Panc1 (cell line): ENCODE measurements at places on chromosomes 6 and 20. TPM values are rescaled to one million over a fixed set of nuclear protein-coding genes. Genes with fewer than 3 reads are reported as not detected.

The ZC3H12D gene
- total RNA-seq: 0.26 TPM

The C20orf204 gene
- total RNA-seq: 1.9 TPM

The ATP6V1G2 gene
- total RNA-seq: 0.98 TPM

The LST1 gene
- total RNA-seq: not detected

DNA sequence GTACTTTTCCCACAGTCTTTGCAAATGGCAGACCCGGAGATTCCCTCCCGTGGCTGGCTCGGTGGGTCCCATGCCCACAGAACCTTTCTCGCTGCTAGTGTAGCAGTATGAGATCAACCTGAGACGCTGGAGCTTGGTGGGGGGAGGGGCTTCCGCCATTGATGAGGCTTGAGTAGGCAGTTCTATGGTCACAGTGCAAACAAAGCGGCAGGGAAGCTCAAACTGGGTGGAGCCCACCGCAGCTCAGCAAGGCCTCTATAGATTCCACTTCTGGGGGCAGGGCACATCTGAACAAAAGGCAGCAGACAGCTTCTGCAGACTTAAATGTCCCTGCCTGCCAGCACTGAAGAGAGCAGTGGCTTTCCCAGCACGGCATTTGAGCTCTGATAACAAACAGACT, 186.0 kb upstream of the KCNK16 start:
- H3K27me3 ChIP-seq: no peaks in the 10 kb centered on the region
- no peak overlapping the region for H3K4me3 ChIP-seq
- no peaks in the 10 kb centered on the region for H3K36me3 ChIP-seq

GRCh38 chr6:144756469-144756868, 471.3 kb downstream of the UTRN start:
- H3K4me1 ChIP-seq: no peaks in the 10 kb centered on the region
- no peak for DNase-seq
- no peaks in the 10 kb centered on the region for H3K27me3 ChIP-seq
- peaks cover 6% of the 10 kb centered on the region for H3K36me3 ChIP-seq

DNA sequence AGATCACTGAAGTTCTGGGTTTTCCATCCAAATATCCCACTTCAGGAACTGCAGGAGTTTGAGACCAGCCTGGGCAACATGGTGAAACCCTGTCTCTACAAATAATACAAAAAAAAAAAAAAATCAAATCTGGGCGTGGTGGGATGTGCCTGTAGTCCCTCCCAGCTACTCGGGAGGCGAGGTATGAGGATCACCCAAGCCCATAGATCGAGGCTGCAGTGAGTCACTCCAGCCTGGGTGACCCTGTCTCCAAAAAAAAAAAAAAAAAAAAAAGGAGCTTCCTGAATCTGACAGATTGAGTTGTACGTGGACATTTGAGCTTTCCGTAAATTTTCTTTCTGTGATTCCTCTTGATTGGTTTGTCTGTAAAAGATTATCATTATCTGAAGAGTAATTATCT, 55.6 kb downstream of the TULP4 start:
- no peaks in the 10 kb centered on the region for H3K4me1 ChIP-seq
- no peak for DNase-seq

- H3K4me1 ChIP-seq: no peaks in the 10 kb centered on the region
- H3K27ac ChIP-seq: no peak overlapping the region
- H3K4me3 ChIP-seq: no peak overlapping the region
These were observed 91.0 kb downstream of the PKHD1 start for GRCh38 chr6:51996296-51996947.

DNA sequence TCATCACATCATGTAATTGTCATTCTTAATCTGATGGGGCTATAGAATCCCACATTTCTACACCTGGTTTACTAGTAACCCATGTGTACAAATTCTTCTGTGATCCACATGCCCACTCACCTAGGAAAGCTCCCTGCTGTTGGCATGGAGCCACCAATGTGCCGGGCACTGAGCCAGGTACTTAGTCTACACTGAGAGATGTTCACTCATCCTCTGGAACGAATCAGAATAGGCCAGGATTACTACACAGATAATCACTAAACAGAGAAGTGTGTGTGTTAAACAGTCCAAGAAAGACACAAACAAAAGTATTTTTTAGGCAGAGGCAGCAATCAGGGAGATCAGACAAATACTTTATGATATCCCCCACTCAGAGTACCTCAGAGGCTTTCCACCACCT, 193.2 kb upstream of the VGLL2 start:
- DNase-seq: no peak
- no peaks in the 10 kb centered on the region for H3K36me3 ChIP-seq
- no peaks in the 10 kb centered on the region for H3K27me3 ChIP-seq
- H3K4me1 ChIP-seq: no peaks in the 10 kb centered on the region
- H3K27ac ChIP-seq: no peak overlapping the region

GRCh38 chr6:34508425-34508824, 42.5 kb downstream of the PACSIN1 start:
- no peak for DNase-seq
- no peak overlapping the region for H3K27ac ChIP-seq
- H3K4me3 ChIP-seq: no peak overlapping the region
- no peaks in the 10 kb centered on the region for H3K27me3 ChIP-seq

GRCh38 chr20:19839053-19839452, 81.0 kb downstream of the RIN2 start:
- no peaks in the 10 kb centered on the region for H3K27me3 ChIP-seq
- H3K4me3 ChIP-seq: no peak overlapping the region
- no peak for DNase-seq
- H3K36me3 ChIP-seq: no peaks in the 10 kb centered on the region

- H3K27ac ChIP-seq: no peak overlapping the region
- DNase-seq: no peak
- no peaks in the 10 kb centered on the region for H3K27me3 ChIP-seq
- no peaks in the 10 kb centered on the region for H3K36me3 ChIP-seq
- H3K4me3 ChIP-seq: no peak overlapping the region
- no peaks in the 10 kb centered on the region for H3K4me1 ChIP-seq
These were observed 213.1 kb downstream of the ATXN1 start for GRCh38 chr6:16548121-16548520.

DNA sequence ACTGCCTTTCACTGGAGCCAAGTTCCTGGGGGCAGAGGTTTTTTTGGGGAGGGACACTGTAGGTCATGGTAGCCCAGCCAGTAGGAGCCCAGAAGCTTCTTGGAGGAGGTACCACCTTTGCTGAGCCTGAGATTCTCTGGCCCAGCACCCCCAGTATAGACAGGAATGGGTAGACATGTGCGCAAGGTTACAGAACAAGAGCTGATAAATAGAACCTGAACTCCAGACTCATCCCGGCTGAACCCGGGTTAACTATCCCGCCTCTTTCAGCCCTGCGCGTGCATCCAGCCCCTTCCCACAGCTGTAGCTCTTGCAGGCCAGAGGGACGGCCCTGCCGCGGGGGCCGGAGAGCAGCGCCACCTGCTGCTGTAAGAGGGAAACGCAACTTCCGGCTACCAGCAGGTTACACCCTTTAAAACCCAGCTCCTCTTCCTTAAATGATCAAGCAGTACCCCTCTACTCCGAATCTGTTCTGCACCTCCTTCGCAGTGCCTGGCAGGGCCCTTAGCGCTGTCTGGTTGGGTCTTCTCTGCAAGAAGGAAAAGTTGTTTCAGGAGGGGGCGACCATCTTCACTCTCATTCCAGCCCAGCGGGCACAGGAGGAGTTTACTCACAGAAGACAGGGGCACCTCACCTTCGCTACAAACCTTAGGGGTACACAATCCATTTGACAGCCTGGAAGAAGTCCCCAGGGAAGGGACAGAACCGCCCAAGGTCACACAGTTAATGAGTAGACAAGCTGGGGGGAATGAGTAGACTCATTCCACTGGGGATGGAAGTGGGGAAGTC, 7.5 kb downstream of the SRXN1 start:
- H3K27me3 ChIP-seq: no peaks in the 10 kb centered on the region
- DNase-seq: peak; percentile 62
- peaks cover 9% of the 10 kb centered on the region for H3K4me1 ChIP-seq
- peaks cover 3% of the 10 kb centered on the region; the same call in 1 of the 2 replicates for H3K36me3 ChIP-seq
- no peak overlapping the region for H3K4me3 ChIP-seq

DNA sequence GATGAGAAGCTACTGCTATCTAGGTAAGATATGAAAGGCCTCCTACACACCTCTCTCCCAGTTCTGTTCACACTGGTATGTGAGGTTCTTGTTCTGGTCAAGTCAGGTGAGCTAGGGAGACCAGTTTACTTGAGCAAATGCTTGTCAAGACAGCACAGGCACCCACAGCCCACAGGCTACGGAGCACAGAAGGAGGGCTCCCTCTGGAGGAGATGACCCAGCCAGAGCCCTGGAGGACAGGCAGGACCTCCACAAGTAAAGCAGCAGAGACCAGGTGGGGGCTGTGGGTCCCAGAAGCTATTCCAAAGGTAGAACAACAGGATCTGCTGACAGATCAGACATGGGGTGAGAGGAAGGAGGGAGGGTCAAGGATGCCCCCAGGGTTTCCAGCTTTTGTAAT, 13.2 kb downstream of the MMP24OS start:
- no peaks in the 10 kb centered on the region for H3K27me3 ChIP-seq
- H3K36me3 ChIP-seq: no peaks in the 10 kb centered on the region
- DNase-seq: no peak
- no peak overlapping the region for H3K27ac ChIP-seq
- H3K4me3 ChIP-seq: no peak overlapping the region

DNA sequence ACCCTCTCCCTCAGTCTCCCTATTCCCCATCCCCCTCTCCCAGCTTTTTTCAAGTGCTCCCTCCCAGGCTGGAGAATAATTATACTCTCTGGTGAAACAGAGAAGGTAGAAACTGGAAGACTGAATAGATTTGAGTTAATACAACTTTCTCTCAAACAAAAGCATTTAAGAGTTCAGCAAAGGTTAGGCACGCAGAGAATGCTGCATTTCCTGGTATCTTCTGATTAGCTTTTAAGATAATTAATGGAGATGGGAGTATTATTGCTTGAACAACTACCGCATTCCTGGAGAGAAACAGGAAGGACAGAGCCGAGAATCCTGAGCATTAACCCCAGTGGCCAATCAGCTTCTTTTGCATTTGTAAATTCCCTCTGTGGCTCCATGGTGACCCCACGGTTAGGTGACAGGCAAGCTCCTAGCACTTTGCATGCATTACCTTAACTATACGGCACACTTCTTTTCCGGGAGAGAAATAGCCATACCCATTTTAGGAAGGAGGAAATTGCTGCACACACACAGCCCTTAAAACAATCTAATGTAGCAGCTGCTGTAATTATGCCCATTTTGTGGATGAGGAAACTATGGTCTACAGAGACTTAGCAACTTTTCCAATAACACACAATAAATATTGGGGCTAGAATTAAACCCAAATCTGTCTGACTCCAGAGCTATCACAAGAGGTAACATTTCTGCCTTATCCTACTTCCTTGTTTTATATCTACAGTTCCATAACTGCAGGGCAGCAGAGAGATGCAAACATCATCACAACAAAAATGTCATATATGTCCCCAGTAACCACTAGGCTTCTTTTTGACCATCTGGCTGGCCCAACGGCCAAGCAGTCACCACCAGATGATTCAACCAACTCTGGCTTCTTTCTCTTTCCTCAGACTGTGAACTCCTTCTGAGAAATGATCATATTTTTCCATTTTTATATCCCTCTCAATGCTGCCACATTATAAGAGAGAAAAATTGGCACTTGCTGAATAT, 169.9 kb downstream of the CD24 start:
- no peaks in the 10 kb centered on the region for H3K27me3 ChIP-seq
- no peaks in the 10 kb centered on the region for H3K36me3 ChIP-seq
- no peak overlapping the region for H3K27ac ChIP-seq
- no peak for DNase-seq
- no peak overlapping the region for H3K4me3 ChIP-seq

DNA sequence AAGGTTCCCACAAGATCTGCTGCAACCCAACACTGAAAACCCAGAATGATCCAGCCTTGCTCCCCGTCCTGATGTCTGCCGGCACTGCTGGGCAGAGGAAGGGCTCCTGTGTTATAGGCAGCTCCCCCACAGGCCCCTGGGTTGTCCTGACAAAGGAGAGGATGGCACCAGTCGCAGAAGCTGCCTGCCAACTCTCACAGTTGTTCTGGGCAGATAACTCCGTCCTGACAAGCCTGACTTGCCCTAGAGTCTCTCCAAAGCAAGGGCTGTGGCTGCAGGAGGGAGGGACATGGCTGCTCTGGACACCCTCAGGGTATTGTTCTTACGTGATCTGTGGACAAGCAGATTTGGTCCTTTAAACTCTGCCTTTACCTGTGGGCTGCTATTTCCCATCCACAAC, 243.8 kb downstream of the CDH26 start:
- H3K36me3 ChIP-seq: no peaks in the 10 kb centered on the region
- no peak for DNase-seq
- no peaks in the 10 kb centered on the region for H3K27me3 ChIP-seq
- H3K4me3 ChIP-seq: no peak overlapping the region
- no peaks in the 10 kb centered on the region for H3K4me1 ChIP-seq

DNA sequence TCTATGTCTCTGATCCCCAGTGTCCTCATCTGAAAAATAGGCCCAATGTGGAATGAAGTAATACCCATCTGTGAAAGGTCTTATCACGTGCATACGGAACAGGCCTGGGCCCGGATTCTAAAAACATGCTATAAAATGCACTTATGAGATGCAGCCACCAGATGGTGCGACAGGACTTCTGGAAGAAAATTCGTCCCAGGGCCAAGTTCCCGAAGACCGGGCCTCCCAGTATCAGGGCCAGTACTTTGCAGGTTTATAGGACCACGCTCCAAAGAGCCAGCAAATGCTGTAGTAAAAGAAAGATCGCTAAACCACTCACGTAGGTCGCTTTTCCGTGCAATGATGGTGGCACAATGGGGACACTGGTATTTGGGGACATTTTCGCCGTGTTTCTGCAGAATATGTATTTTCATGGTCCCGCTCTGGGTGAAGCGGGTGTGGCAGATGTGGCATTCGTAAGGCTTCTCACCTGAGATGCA, 10.6 kb downstream of the CTCFL start:
- no peaks in the 10 kb centered on the region for H3K4me1 ChIP-seq
- H3K4me3 ChIP-seq: no peak overlapping the region
- DNase-seq: peak; percentile 27
- no peaks in the 10 kb centered on the region for H3K36me3 ChIP-seq

- H3K27ac ChIP-seq: no peak overlapping the region
- DNase-seq: no peak
- H3K4me3 ChIP-seq: no peak overlapping the region
These were observed 119.5 kb upstream of the TCF21 start for GRCh38 chr6:133769463-133769862.

- H3K4me3 ChIP-seq: no peak overlapping the region
- DNase-seq: no peak
- peaks cover 49% of the 10 kb centered on the region for H3K27me3 ChIP-seq
- H3K36me3 ChIP-seq: no peaks in the 10 kb centered on the region
- no peaks in the 10 kb centered on the region for H3K4me1 ChIP-seq
These were observed 25.4 kb upstream of the HLA-E start for GRCh38 chr6:30463651-30464618.
